Thymus (tissue), 14 donors: ENCODE measurements at places on chromosomes 6 and 20. TPM values are rescaled to one million over a fixed set of nuclear protein-coding genes. Genes with fewer than 3 reads are reported as not detected.

The FAM209B gene
- 3.3 TPM for polyA plus RNA-seq

The ATP9A gene
- 4.7 TPM for polyA plus RNA-seq

The PNPLA1 gene
- polyA plus RNA-seq = 0.21 TPM

The LIME1 gene
- 181 TPM for polyA plus RNA-seq

The FAM83C gene
- polyA plus RNA-seq = 0.14 TPM

The FRMD1 gene
- 1.3 TPM for polyA plus RNA-seq

The BMP5 gene
- 0.14 TPM for polyA plus RNA-seq

The GPX5 gene
- polyA plus RNA-seq = 0.05 TPM

The EDN3 gene
- 2.4 TPM for polyA plus RNA-seq

The NHLRC1 gene
- 2.4 TPM for polyA plus RNA-seq

The SPACA1 gene
- 0.02 TPM for polyA plus RNA-seq

The TRAPPC3L gene
- polyA plus RNA-seq = 0.18 TPM

The PAX1 gene
- polyA plus RNA-seq = 35.6 TPM

The PPP1R16B gene
- polyA plus RNA-seq = 13.8 TPM

The BNIP5 gene
- 0.23 TPM for polyA plus RNA-seq

The PRR18 gene
- polyA plus RNA-seq = 0.09 TPM

The GSTA2 gene
- 0.68 TPM for polyA plus RNA-seq

The STXBP5 gene
- 16.8 TPM for polyA plus RNA-seq

The ADGRB3 gene
- polyA plus RNA-seq = 0.09 TPM

The MTFR2 gene
- 4.4 TPM for polyA plus RNA-seq

The EEF1A2 gene
- 2.2 TPM for polyA plus RNA-seq

The CRNKL1 gene
- polyA plus RNA-seq = 27.7 TPM

The PRSS16 gene
- polyA plus RNA-seq = 96.4 TPM

The BHLHE23 gene
- polyA plus RNA-seq = 0.37 TPM
